Epithelial cell of proximal tubule (primary cell): ENCODE measurements at places on chromosomes 16 and 17. TPM values are rescaled to one million over a fixed set of nuclear protein-coding genes. Genes with fewer than 3 reads are reported as not detected.

DNA sequence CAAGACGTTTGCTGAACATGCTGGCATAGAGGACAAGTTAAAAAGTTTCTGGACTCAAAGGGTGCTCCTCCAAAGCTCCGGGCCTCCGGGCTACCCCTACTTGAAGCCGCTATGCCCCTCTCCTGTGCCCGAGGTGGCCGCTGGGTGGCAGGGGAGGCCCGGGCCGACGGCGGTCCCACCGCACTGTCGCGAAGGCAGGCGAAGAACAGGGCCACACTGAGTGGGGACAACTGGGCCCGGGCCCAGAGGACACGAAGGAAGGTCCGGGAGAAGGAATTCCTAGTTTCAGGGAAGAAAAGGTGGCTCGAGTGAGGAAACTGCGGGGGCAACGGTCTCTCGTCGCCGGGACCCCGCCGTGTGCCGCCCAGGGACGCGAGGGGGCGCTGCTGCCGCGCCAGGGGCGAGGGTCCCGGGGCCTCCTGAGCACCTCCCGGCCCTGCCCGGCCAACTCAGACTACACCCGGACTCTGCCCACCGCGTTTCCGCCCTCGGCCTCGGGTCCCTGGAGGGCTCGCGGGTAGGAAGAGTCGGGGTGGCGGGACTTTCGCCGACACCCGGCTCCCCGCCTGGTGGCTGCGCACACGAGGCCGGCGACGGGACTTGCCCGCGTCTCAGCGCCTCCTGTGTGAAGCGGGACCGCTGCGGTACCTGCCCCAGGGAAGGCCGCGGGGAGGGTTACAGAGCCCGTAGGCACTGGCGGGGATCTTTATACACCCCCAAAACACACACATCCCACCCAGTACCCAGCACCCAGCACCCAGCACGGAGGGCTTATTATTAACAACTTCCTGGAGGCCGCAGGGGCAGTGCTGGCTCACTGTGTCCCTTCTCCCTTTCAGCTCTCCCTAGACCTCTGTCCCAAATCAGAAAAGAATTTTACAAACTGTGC is 772 bp upstream of the CHCT1 start:
- DNase-seq, result no peak

DNA sequence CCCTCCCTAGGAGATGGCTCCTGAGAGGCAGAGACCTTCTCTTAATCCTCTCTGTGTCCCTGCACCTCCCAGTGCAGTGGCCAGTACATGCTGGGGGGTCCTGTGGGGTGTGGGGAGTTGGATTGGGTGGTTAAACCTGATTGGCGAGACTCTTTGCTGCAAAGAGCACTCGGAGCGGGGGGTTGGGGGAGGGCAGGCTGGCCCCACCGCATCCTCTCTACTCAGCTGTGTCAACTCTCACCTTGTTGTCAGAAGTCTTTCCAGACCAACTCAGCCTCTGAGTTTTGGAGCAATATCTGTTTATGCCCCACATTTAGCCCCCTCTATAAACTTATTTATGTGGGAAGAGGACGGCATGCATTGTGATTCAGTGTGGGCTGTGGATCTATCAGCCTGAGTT is 40.0 kb downstream of the SMARCE1 start:
- DNase-seq, result no peak

Gene EVPLL
- total RNA-seq, result not detected in 2 replicates

DNA sequence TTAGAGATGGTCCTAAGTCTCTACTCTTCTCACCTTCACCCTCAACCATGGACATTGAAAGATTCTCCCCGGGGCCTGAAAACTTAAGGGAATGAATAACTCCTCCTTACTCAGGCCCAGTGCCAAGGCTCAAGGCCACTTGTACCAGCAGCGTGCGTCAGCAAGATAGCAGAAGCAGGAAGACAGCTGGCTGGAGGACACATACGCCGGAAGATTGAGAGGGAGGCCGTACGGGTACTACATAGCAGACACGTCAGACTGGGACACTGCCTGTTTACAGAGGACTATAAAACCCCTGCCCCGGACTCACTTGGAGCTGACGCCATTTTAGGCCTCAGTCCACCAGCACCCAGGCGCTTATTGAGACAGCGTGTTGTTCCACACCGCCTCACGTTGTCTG is 75.8 kb upstream of the MED13 start:
- no peak for DNase-seq

DNA sequence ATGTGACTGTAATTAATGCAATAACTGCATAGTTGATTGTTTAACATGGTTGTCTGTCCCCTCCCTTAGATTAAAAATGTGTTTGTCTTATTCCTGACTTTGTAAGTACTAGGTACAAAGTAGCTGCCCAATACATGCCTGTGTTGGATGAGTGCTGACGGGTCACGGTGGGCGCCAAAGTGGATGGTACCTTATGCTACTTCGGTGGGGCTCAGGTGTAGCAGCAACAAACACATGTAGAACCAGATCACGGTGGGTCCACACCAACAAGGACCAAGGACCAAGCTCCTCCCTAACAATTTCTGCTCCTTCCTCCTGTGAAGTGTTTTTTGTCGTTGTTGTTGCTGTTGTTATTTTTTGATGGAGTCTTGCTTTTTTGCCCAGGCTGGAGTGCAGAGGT is 46.4 kb upstream of the ZFHX3 start:
- DNase-seq, result no peak

Gene C16orf74
- total RNA-seq, result 8.2 and 12.2 TPM in 2 replicates

Gene C16orf46
- 0.22 and 0.35 TPM in 2 replicates for total RNA-seq

Gene SMIM36
- total RNA-seq, result not detected in 2 replicates

GRCh38 chr16:58842156-58842555 is 108.0 kb upstream of the GOT2 start:
- DNase-seq, result no peak

- no peak for DNase-seq
Measured at GRCh38 chr16:48611329-48612137, 1.6 kb upstream of the N4BP1 start.

Gene MARVELD3
- 2.2 and 7.9 TPM in 2 replicates for total RNA-seq

- DNase-seq, result no peak
Measured at GRCh38 chr17:32112416-32112815, 29.9 kb upstream of the RHOT1 start.
